HFFc6 (cell line): ENCODE measurements at places on chromosomes 1 and 21. TPM values are rescaled to one million over a fixed set of nuclear protein-coding genes. Genes with fewer than 3 reads are reported as not detected.

Gene KCNK2
- 61.5 and 79.8 TPM in 2 replicates for total RNA-seq

Gene CR1L
- total RNA-seq, result 0.36 TPM in 1 of 3 replicates, not detected in the others

Gene AMY1B
- not detected in 3 replicates for total RNA-seq

Gene TMEM125
- 0.13 TPM in 1 of 2 replicates, not detected in the other for total RNA-seq

Gene GUCA2A
- not detected in 3 replicates for total RNA-seq

- no peaks in the 10 kb centered on the region for H3K27me3 ChIP-seq
- no peak for DNase-seq
- peak overlapping the region; percentile 42 for H3K27ac ChIP-seq
These were observed 126.7 kb downstream of the HMCN1 start for GRCh38 chr1:185860859-185861258.

DNA sequence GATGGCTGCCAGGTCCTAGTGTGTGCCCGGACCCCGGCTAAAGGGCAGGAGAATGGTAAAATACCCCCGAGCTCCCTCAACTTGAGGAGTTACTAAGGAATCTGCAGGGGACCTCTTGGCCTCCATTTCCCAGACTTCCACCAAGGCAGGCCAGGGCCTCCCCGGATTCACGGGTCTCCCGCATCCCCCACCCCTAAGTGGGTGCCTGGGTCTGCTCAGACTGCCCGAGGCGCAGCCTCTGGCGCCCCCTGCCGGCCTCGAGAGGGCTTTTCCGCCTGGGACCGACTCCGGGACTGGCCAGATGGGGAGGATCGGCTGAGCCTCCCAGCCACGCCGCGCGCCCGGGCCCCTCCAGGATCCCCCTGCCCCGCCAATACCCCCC lies 1.7 kb downstream of the PLEKHG5 start:
- H3K4me3 ChIP-seq, result peak overlapping the region; percentile 86
- H3K27me3 ChIP-seq, result peaks cover under 1% of the 10 kb centered on the region
- H3K27ac ChIP-seq, result peak overlapping the region; percentile 52
- H3K4me1 ChIP-seq, result peaks cover 25% of the 10 kb centered on the region
- no peaks in the 10 kb centered on the region for H3K36me3 ChIP-seq

DNA sequence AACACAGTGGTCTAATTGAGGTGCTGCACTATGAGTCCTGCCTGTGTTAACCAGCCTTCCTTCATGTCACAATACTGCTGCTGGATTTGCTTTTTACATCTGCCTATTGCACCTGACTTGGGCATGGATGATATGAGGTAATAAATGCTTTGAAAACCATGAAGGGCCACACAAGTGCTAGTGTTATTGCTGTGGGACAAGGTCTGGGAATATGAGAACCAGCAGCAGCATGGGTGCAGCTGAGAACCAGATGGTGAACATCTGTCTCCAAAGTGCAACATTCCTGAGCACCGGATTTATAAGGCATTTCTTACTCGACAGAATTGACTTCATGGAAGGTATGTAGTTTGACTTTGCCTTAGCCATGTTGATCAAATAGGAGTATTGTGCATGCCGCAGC lies 16.6 kb downstream of the TRIM45 start:
- no peak for DNase-seq
- no peak overlapping the region for H3K4me3 ChIP-seq
- H3K27ac ChIP-seq, result no peak overlapping the region
- peaks cover 11% of the 10 kb centered on the region for H3K4me1 ChIP-seq
- no peaks in the 10 kb centered on the region; the same call in none of the 2 replicates for H3K27me3 ChIP-seq
- peaks cover 60% of the 10 kb centered on the region for H3K36me3 ChIP-seq

- H3K27me3 ChIP-seq, result peaks cover 1% of the 10 kb centered on the region; the same call in 1 of the 2 replicates
- no peak for DNase-seq
- no peak overlapping the region for H3K27ac ChIP-seq
- 0 out of 2 replicates have a peak, but pooled peaks cover 4% of the 10 kb centered on the region for H3K36me3 ChIP-seq
- no peak overlapping the region for H3K4me3 ChIP-seq
These were observed 10.0 kb upstream of the IRF6 start for GRCh38 chr1:209815931-209816341.

- no peak for DNase-seq
- H3K4me3 ChIP-seq, result no peak overlapping the region
- peaks cover 27% of the 10 kb centered on the region for H3K27me3 ChIP-seq
- H3K36me3 ChIP-seq, result no peaks in the 10 kb centered on the region
- H3K27ac ChIP-seq, result no peak overlapping the region
These were observed 23.6 kb upstream of the NEK2 start for GRCh38 chr1:211699059-211699458.

- H3K36me3 ChIP-seq, result no peaks in the 10 kb centered on the region
- no peak overlapping the region for H3K4me3 ChIP-seq
- H3K27me3 ChIP-seq, result peaks cover 13% of the 10 kb centered on the region
- no peak overlapping the region for H3K27ac ChIP-seq
- no peak for DNase-seq
These were observed 5.9 kb downstream of the KRTAP10-1 start for GRCh38 chr21:44533891-44534627.

DNA sequence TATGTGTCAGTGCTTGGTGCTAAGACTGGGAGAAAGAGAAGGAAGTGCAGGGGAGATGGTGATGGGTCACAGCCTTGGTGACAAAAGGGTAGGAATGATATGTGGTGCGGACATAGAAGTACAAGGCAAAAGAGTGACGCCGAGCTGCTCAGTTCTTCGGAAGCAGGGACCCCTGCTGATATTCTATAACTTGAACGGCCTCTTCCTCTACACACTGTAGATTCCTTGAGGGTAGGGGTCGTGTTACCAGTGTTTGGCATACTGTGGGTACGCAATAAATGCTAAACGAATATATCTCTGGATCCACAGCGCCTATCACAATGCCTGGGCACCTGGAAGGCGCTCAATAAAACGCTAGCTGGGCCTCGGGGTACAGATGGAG lies 488 bp downstream of the DBT start:
- H3K36me3 ChIP-seq, result no peaks in the 10 kb centered on the region
- no peak overlapping the region for H3K4me3 ChIP-seq
- peaks cover 10% of the 10 kb centered on the region for H3K4me1 ChIP-seq
- no peak for DNase-seq
- peaks cover 6% of the 10 kb centered on the region; the same call in 1 of the 2 replicates for H3K27me3 ChIP-seq

DNA sequence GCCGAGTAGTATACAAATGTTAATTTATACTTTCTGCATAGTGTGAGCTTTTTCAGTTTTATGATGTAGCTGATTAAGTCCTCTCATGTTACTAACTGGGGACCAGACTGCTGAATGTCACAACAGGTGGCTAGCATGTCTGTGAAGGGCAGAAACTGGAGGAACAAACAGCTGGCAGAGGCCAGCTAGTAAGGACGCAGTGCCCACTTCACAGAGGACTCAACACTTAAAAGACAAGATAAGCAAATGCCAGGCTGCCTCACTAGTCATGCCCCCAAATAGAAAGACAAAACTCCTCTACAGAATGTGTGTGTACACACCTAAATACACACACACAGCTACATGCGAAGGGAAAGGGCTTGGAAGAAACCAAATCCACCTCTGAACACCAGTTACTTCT lies 73.8 kb upstream of the ZNF678 start:
- no peak overlapping the region for H3K4me3 ChIP-seq
- no peak for DNase-seq
- H3K4me1 ChIP-seq, result no peaks in the 10 kb centered on the region
- H3K27me3 ChIP-seq, result peaks cover 10% of the 10 kb centered on the region

DNA sequence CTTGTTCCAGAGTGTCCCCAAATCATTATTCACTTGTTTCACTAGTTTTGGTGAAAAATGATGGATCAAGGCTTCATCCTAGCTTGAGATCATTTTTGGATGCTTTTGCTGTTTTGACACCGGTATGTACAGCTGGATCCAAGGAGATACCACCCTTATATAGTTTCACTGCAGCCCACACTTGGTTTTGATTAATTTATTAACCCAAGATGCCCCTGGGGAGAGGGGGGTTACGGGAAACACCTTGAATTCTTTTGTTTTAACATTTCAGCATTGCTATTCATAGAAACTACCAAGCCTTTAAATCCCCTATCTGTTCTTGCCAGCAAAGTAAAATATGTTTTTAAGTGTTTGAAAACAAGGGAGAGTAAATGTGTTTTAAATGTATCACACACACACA lies 457.7 kb upstream of the RUNX1 start:
- no peak overlapping the region for H3K27ac ChIP-seq
- H3K27me3 ChIP-seq, result no peaks in the 10 kb centered on the region; the same call in 1 of the 2 replicates
- no peak for DNase-seq
- no peak overlapping the region for H3K4me3 ChIP-seq

GRCh38 chr1:224770336-224770693 lies 154.2 kb downstream of the CNIH3 start:
- DNase-seq, result peak; percentile 69
- peak overlapping the region; percentile 66 for H3K4me3 ChIP-seq
- peak overlapping the region; percentile 29 for H3K27ac ChIP-seq

GRCh38 chr1:119276558-119276957 lies 92.0 kb upstream of the HAO2 start:
- no peaks in the 10 kb centered on the region for H3K27me3 ChIP-seq
- DNase-seq, result no peak
- no peak overlapping the region for H3K27ac ChIP-seq
- no peaks in the 10 kb centered on the region for H3K36me3 ChIP-seq

- H3K4me3 ChIP-seq, result no peak overlapping the region
- H3K27me3 ChIP-seq, result no peaks in the 10 kb centered on the region
- DNase-seq, result peak; percentile 33
- 0 out of 2 replicates have a peak overlapping the region, but pooled peaks have one; percentile 50 for H3K27ac ChIP-seq
These were observed 16.9 kb upstream of the GNG12 start for GRCh38 chr1:67850151-67850551.
